ENCODE measurements at places on chromosomes 5 and 9.

DNA sequence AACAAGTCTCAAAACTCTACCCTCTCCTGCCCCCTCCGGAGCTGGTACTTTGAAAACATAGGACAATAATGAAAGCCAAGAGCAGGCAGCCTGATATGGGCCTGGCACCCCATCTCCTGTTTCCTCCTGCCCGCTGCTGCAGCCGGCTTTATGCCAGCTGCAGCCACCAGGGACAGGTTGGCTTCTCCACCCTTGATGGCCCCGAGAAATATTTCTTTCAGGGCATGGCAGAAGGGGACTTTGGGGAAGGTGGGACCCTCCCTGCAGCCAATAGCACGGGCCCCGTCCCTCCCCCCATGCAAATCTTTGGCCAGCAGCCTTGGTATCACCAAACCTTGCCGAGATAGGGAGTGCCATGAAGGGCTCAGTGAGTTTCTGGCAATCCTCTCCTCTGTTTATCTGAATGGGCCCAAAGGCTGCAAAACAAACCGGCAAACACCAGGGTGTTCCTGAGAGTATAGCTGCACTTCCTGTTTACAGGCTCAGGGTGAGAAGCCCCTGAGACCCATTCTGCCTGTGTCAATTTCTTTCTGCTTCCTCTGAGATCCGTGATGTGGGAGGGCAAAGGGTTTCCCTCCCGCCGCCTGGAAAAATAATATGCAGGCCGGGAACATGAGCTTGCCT is 73.4 kb upstream of the BOD1 start:
- no peak for DNase-seq

- no peak for DNase-seq
These were observed 92.3 kb downstream of the HSD17B3 start for GRCh38 chr9:96209407-96210271.

DNA sequence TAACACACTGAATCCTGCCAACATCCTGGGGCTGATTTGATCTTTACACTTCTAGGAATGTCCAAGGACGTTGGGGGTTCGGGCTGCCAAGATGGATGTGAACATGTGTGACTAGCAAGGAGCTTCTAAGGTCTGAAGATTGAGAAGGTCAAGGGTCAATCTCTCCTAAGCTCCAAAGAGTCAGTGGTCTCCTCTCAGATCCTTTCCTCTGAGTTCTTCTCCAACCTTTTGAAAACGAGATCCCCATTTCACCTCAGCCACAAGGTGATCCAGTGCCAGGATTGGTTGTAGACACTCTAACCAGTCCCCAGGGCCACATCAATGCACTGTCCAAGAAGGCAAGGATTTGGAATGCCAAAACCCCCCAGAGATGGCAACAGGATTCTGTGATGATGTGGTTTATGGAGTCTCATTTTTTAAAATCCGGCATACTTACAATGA is 266.8 kb downstream of the NDUFS4 start:
- no peak for DNase-seq

DNA sequence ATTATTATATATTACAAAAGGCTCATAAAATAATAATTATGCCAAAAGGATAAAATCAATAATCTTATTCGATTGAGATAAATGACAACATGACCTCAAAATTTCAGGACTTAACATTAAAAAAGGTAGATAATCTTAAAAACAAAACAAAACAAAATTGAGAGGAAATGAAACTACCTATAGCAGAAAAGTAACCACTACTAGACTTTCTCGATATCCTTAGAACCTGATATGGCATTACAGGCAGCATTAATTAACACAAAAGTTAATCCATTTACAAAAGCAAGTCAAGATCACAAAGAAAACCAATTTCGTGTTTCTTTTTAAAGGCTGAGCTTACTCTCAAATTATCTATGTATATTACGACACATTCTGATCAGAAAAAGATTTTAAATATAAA is 29.9 kb downstream of the TMEM161B start:
- DNase-seq: no peak

DNA sequence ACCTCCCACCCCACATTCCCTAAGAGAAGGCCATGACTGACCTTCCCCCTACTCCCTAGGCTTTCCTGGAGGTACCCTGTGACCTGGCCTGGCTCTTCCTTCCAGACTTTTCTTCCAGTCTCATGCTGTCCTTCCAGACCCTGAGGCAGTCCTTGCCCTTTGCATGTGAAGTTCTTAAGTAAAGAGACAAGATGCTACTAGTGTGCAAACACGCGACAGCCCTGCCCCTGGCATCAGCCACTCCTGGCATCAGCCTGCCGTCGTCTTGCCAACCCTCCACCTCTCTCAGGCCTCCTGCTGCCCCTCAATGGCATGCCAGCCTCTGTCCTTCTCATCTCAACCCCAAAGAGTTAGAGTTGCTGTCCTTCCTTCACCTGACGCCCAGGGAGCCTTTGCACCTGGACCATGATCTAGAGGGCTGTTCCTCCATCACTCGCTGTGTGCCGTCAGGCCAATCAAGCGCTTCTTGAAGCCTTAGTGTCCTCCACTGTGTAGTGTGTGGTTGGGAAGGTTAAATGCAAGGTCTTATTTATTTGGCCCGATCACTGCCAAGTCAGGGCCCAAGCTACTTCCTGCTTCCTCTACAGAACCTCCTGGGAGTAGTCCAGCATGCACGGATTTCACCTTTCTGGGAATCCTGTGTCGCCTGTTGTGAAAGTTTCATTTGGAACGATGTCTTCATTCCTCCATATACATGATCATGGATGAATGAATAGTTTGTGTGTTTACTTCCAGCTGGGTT is 61.9 kb downstream of the WWC1 start:
- no peak for DNase-seq

DNA sequence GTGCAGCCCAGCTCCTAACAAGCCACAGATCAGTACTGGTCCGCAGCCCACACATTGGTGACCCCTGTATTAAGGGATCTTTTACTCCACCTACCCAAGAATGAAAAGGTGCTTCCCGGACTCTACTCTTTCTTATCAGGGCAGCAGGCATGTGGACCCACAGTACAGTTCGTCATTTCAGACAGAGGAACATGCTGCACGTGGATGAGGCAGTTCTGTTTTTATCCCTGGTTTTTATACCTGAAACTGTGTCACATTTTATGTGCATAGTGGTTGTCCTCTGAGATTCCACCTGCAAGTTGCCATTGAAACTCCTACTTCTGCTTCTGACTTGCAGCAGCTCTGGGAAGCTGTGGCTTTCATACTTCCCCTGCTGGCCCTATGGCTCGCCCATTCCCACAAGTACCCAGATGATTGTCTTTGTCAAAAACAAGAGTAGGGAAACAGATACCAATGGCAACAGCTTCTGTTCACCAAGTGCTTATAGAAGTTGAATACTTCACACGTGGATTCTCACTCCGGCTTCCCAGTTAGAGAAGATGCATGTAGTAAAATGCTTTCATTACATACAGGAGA is 208.0 kb downstream of the TRIO start:
- DNase-seq: no peak

DNA sequence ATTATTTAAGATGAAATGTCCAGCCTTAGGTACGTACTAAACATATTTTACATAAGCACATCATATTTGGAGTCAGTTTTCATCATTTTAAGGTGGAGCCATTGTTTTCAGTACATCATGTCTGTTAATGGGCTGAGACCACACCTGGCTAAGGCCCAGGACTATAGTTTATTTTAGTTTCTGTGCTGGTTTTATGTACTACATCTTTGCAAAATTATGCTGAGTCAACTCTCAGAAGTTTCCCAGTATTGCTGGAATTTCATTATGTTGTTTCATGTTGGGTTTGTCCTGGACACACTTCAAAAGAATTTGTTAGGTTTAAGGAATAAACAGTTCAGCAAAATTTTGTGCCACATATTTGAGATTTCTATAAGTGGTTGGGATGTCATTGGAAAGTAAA is 171.2 kb downstream of the CCDC171 start:
- no peak for DNase-seq

GRCh38 chr9:2040828-2041227 is 25.7 kb downstream of the SMARCA2 start:
- no peak for DNase-seq

- DNase-seq: no peak
These were observed 57.5 kb downstream of the HOMER1 start for GRCh38 chr5:79456400-79456799.

DNA sequence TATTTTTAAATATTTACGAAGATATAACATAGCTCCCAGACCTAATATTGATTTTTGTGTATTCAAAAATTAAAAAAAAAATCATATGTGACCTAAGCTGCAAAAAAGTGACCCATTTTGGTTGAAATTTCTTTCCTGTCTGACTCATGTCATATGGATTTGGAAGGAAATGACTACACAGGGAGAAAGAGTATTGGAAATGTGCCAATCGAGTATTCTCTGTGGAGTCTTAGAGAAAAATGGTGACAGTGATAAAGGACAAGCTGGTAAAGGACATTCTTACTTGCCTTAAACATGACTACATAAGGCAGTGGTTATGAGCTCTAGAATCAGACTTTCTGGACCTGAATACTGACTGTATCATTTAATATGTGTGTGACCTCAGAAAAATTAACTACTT is 262.9 kb upstream of the PTPRD start:
- peak; percentile 6 for DNase-seq

- no peak for DNase-seq
These were observed 39.2 kb upstream of the LURAP1L start for GRCh38 chr9:12735665-12736064.

DNA sequence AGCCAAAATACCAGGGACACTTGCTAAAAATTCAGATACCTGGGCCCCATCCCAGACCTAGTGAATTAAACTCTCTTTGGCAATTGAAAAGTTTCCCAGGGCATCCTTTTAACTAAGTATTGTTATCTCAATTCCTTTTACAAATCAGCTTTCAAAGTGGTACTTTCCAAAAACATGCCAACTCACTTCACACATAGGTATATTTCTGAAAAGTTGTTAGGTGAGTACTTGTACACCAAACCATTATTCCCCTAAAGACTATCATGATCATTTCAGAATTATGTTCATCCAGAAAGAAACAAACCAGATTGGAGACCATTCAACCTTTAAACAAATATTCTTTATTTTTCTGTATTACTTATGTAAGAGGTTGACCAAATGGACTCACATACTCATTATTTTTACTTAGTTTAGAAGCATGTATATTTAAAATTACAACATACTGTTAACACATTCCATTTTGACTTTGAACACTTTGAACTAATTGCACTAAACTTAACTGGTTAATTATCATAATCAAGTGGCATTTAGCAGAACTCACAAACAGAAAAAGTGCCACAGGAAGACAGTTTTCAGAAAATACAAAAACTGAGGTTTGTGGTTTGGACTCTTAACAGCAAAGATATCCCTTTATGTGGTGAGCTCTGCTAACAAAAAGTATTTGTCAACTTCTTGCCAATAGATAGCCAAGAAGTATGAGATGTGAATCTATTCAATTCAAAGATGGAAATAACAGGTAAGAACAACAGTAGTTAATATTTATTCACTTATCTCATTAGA is 40.7 kb downstream of the KIAA0825 start:
- no peak for DNase-seq

DNA sequence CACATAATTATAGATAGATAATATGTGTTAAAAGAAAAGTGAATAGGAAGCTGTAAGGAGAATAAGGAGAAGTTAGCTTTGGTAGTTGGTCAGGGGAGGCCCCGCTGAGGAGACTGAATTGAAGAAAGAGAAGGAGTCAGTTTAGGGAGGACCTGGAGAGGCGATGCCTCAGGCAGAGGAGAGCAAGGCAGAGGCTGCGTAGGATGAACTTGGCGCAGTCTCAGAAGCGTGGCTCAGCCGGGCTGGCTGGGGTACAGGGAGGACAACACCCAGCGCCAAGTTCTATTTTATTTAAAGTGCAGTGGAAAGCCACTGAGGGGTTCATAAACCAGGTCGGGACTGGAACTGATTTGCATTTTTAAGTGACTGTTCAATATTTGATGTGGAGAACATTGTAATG is 68.5 kb downstream of the PTCD2 start:
- no peak for DNase-seq

DNA sequence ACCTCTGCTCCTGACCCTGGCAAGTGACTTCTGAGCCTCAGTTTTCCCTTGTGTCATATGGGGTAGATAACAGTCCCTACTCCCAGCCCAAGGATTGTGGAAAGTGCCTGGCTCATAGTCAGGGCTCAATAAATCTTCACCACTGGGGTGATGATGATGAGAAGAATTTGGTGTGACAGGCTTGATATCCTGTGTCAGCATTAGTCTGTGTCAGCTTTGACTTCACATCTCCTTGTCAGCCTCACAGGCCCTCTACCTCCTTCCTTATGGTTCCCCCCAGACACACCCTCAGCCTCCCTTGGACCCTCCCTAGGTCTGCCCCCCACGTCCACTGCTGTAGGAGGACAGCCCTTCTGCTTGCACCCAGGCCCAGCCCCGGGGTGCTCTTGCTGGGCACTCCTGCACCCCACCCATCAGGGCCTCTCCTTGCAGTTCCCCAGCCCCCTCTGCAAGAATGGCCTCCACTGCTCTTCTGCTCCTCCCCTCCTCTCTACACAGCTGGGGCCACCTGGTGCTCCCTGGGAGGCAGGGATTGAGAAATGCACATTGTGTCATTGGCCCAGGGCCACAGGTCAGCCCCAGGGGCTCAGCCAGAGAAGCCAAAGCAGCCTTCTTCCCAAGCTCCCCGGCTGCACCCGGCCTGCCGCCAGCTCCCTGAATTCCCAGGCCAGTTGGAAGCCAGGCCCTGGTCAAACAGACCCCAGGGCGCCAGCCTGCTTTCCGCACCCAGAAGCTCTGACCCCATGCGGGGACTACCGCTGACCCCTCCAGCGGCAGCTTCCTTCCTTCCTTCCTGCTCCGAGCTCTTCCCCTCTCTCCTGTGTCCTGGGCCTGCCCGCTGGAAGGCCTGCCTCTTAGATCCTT is 7.7 kb downstream of the FGFR4 start:
- no peak for DNase-seq

DNA sequence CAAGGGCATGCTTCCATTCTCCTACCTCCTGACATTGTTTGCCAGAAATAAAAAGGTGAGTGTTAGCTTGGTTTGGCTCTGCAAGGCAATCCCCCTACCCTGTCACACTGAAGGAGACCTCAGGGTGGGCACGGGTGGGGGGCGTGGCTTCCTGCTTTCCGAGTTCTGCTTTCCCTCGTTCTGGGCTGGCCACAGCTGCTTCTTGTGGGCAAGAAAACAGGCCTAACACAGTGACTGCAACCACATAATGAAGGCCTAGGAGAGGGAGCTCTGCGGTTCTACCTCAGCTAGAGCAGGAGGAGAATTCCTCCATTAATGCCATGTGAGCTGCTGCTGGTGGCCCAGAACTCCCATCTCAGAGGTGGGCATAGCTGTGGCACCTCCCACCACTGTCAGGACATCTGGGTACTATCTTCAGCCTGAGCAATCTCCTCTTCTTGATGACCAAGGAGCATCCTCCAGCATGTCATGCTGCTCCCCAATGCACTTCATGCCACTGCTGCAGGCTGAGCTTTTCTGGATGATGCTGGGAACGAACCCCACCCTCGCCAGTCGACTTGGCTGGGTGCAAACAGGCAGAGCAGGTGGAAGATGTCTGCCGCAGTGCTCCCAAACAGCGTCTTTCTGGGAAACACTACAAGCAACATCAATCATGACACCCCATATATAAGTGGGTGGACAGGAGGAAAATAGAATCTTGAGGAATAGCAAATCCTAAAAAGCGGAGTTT is 139.5 kb upstream of the RAPGEF1 start:
- DNase-seq: no peak

GRCh38 chr5:51242456-51242855 is 140.8 kb upstream of the ISL1 start:
- peak; percentile 1 for DNase-seq
